GM19239 (cell line): ENCODE measurements at places on chromosomes 1 and 21.

GRCh38 chr21:29940361-29940760 is 565 bp upstream of the GRIK1 start:
- no peak for DNase-seq

- DNase-seq = no peak
Measured at GRCh38 chr1:60898987-60899386, 183.4 kb upstream of the NFIA start.

- DNase-seq = no peak
Measured at GRCh38 chr1:196535727-196536126, 72.5 kb downstream of the KCNT2 start.

- DNase-seq = no peak
Measured at GRCh38 chr1:222709700-222710153, 2.6 kb downstream of the AIDA start.

- no peak for DNase-seq
Measured at GRCh38 chr1:14810595-14811361, 212.3 kb downstream of the KAZN start.

DNA sequence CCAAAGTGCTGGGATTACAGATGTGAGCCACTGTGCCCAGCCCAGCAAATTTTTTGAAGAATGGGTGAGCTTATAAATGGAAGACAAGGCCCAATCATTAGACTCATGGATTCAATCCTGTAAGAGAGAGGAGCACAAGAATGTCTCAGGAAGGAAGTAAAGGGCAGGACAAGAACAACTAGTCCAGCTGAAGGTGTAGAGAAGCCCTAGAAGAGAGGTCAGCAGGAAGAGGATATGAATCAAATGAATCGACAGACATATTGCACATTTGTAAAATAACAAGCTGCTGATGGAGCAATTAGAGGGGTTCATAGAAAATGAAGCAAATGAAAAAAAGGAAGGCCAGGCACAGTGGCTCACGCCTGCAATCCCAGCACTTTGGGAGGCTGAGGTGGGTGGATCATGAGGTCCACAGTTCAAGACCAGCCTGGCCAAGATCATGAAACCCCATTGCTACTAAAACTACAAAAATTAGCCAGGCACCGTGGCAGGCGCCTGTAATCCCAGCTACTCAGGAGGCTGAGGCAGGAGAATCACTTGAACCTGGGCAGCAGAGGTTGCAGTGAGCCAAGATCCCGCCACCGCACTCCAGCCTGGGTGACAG is 74.9 kb downstream of the MIS18A start:
- no peak for DNase-seq

GRCh38 chr1:238177960-238178645 is 287.4 kb upstream of the ZP4 start:
- DNase-seq = no peak

DNA sequence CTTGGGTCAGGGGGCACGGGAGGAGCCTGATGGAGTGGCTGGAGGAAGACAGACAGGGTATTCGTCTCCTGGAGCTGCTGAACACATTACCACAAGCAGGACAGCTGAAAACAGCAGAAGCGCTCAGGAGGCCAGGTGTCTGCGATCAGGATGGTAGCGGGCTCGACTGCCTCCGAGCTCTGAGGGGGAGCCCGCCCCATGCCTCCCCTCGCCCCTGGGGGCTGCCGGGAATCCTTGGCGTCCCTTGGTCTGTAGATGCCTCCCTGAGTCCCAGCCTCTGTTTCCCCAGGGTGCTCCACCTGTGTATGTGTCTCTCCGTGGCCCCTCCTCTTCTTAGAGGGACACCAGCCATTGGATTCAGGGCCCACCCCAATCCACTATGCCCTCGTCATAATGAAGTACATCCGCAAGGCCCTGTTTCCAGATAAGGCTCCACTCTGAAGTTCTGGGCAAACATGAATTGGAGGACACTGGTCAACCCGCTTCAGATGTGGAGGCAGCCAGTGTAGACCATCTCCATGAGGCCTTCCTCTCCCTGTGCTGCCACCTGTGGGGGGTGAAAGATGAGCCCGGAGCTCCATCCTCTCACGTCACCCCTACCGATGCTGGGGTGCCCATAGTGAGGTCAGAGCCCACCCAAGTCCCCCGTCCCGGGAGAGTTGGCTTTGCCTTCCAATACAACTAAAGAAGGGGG is 67.8 kb downstream of the SPSB1 start:
- no peak for DNase-seq

DNA sequence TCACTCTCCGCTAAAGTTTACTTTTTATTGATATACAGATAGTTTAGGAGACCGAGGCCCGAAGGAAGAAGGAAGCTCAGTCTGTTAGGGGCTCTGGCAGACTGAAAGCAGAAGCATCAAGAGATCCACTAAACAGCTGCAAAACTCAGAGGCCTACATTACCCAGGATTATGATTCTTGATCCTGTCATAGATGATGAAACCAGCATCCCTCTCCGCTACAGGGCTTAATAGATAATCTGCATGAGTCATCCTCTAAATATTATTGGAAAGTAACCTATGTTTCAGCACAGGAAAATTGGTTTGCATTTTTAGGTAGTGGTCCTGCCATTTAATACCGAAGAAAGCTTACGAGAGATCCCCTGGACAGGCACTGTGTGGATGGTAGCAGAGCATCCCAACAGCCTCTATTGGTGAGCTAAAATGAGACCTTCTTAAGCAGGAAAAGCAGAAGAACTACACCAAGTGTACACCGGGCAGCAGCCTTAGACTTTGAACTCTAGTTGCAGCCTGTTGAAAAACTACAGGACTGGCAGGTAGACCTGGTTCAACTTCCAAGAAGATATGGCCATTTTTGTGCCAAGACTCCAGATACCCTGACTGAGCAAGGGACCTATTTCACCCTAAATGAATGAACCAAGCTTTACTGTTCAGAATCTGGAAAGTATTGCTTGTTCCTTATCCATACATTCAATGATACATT is 6.8 kb downstream of the CASQ2 start:
- no peak for DNase-seq

DNA sequence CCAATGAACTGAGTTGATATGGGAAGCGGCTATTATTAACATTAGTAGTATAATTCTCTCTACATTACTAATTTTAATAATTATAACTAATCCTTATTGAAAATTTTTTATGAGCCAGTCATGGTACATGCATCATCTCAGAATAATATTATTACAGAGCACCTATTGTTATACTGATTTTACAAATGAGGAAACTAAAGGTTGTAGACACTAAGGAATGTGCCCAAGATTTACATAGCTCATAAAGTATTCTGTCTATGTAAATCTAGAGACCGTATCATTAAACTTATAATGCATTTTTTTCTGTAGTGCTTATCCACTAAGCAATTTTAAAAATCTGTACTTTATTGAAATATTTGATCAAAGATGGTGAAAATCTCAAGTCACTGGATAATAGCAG is 825.9 kb downstream of the PLA2G4A start:
- no peak for DNase-seq

- no peak for DNase-seq
Measured at GRCh38 chr1:221925947-221926346, 184.1 kb upstream of the DUSP10 start.

GRCh38 chr1:18730321-18730720 is 99.7 kb downstream of the PAX7 start:
- no peak for DNase-seq

DNA sequence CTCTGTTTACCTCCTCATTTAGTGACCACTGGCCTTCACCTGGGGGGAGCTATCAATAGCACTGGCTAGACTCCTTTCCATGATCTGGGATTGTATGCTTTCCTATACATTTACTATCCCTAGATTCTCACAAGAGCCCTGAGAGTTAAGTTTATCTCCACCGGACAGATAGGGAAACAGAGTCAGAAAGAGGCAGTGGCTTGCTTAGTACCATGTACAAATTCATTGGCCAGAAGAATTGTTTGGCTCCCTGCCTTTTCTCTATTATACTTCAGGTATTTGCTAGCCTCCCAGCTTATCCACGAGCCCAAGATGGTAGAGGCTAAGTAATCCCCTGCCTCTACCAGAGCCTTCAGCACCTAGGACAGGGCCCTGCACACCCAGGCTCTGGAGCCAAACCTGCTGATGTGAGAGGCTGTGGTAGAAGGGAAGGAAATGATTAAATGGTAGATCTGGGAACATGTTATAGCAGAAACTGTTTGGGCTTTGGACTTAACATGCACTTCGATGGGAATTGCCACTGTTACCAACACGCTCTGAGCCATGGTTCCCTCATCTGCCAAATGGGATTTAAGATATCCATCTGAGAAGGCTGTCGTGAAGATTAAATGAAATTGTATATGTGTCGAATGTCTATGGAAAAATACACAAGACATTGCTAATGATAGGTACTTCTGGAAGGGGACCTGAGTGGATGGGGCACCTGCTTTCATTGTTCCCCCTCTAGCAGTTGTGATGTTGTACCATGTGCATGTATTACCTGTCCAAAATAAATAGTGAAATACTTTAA is 3.1 kb upstream of the BLACAT1 start:
- DNase-seq = no peak

- peak; percentile 25 for DNase-seq
Measured at GRCh38 chr1:115469703-115470476, 131.8 kb upstream of the NGF start.

- no peak for DNase-seq
Measured at GRCh38 chr1:159229896-159230295, 25.2 kb downstream of the ACKR1 start.

- no peak for DNase-seq
Measured at GRCh38 chr1:231731268-231731667, 104.7 kb downstream of the DISC1 start.

- DNase-seq = no peak
Measured at GRCh38 chr1:6245869-6246496, 2.0 kb downstream of the HES3 start.

- no peak for DNase-seq
Measured at GRCh38 chr1:155479205-155479604, 83.4 kb downstream of the ASH1L start.

GRCh38 chr1:157090771-157091170 is 8.8 kb downstream of the ETV3L start:
- no peak for DNase-seq

GRCh38 chr1:38567401-38567800 is 292.2 kb downstream of the RRAGC start:
- no peak for DNase-seq

DNA sequence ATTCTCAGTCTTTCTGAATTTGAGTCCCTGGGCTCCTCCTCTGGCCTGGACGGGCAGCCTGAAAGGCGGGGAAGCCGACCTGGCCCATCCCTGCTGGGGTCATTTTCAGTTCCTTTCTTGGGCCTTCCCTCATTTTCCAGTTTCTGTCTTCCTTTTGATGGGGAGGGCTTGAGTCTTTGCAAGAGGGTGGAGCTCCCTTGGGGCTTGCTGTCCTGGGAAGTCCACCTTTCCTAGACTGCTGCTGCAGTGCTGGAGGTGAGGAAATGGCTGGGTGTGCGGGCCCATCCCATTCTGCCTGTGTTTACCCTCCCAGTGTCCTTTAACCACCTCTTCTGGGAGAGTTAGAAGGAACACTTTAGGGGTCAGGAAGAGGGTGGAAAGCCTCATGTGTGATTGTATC is 40.4 kb upstream of the SYNC start:
- DNase-seq = no peak

DNA sequence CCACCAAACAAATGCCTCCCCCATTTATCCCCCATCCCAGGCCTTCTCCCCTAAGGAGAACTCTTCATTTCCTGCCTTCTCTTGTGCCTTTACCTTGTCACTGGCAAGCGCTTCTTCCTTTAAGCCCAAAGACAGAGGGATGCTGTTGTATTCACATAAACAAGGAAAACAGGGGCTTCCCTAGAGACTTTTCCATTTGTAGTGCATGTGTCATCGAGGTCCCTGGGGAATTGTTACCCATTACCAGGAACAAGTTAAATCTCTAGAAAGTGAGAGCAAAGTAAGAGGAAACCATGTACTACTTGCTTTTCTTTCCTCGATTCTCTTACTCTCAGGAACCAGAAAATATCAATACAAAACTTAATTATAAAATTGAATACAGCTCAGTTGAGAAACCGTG is 114.4 kb upstream of the DPT start:
- no peak for DNase-seq

- no peak for DNase-seq
Measured at GRCh38 chr1:226425004-226425378, 17.1 kb upstream of the PARP1 start.

DNA sequence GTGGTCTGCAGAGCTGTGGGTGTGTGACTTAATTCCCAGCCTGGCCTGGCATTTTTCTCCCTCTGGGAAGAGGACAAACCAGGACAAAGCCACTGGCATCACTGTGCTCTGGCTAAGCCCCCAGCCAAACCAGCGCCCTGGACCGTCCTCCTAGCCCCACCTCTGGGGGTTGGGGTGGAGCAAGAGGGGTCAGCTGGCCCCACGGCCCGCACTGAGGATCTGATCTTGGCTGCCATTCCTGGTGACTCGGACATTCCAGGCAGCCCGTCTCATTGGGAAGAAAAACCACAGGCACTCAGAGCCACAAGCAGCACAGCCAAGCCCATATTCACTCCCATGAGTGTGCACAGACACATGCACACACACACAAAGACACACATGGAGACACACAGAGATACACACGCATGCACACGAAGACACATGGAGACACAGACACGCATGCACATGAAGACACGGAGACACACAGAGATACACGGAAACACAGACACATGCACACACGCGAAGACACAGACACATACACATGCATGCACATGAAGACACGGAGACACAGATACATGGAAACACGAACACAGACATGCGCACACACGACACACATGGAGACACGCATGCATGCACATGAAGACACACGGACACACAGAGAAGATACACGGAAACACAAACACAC is 2.3 kb upstream of the MXRA8 start:
- DNase-seq = no peak
